ENCODE measurements at places on chromosomes 2 and 18.

DNA sequence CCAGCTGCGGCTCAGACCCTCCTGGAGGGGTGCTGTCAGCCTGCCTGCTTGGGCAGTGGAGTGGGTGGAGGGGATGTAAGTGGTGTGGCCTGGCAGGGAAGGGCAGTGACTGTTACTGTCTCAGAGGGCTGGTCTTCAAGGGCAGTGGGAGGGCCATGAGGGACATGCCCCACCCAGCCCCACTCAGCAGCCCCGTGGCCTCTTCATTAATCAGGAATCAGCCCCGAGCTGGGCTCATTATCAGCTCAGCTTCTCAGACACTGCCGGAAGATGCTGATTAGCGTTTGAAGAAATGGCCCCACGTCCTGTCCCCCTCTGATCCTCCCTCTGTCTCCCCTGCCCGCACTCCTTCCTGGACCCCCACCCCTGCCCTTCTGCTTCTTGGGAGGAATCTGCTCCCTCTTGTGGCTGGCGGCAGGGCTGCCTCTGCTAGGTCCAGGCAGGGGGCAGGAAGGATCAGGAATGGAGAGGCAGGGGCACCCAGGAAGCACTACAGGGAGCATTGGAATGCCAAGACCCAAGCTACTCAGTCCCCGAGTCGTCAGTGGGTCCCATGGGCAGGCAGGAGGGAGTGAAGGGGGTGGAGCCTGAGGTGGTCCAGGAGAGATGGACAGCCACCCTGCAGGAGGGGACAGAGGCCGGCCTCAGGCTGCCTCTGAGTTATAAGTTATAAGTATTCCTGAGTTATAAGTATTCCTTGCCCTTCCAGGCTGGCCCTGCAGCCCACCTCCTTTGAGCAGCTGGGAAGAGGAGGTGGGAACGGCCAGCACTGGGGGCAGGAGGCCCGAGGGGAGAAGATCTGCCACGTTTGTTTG lies 7.0 kb downstream of the ASIC4 start:
- DNase-seq = no peak

DNA sequence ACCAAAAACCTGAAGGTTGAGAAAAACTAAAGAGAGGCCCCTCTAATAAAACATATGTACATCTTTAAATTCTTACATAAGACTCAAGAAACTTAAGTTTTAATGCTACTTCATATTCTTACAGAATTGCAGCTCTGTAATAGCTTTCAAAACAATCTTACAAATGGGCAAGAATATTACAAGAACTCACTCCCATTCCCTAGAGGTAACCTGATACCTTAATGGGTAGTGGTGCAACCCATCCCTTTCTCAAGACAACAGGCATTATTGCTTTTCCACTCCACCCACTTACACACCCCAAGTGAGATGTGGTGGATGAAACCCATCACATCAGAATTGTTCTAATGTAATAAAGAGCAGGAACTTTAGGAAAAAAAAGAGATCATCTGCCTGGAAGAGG lies 103.7 kb downstream of the RBMS1 start:
- DNase-seq = no peak

DNA sequence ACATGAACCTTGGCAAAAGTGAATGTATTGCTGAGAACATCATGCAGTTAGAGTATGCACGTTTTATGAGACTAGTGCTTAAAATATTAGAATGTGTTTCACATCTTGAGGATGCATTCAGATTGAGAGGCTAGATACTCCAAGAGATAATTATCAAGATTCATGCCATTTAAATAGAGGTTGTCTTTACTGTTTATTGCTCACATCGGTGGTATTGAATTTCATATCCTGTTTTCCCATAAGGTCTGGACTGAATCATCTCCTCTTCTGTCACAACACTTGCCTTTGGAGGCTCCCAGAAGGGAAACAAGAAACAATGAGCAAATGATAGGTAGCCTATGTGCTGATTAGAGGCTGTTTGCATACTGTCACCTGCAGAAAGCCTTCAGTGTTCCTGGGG lies 83.8 kb downstream of the CLHC1 start:
- DNase-seq = no peak

DNA sequence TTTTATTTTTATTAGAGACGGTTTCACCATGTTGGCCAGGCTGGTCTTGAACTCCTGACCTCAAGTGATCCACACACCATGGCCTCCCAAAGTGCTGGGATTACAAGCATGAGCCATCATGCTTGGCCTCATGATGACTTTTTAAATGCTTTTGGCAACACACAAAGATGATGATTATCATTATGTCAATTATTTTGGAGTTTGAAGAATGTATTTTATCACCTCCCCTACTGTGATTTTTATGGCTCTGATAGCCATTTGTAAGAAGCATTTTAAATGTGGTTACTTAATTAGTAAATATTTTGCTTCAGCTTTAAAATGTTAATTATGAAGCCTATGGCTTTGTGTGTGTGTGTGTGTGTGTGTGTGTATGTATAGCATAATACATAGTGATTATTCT lies 45.1 kb upstream of the RAB27B start:
- DNase-seq = no peak

DNA sequence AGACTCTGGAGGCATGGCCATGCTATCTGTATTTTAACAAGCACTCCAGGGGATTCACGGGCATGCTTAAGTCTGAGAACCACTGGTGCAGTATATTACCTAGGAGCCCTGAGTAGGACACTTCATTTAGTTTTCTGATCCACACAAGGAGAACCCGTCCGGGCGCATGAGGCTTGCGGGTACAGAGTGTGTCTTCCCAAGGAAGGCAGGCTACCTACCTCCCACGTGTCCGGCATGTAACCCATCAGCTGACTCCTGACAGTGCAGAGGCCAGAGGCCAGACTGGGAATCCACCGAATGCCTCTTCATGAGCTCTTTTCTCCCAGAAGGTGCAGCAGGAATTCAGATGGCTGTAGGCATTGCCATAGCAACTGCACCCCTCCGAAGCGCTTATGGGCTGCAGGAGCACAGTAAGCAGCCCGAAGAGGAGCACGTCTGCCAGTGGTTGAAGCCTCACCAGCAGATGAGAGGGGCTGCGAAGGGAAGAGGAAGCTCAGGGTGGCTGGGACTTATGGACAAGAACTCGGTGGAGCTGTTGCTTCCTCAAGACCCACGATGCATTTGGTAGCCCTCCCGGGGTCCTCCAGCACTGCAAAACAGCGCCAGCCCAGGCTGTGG lies 33.8 kb upstream of the DNMT3A start:
- no peak for DNase-seq

DNA sequence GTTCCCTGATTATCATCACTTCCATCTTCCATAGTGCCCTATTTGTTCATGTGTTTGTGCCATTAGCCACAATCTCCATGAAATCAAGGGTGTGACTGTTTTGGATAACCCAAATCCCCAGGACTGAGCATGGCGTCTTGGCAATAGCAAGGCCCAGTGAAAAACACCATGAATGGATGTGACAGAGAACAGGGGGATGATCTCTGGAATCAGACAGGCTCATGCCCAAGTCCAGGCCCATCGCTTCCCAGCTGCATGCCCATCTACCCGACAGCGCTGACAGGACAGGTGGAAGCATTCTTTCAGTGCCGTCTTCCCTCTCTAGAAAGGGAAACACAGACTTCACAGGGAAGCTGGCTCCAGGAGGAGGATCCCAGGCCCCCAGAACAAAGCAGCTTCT lies 50.0 kb downstream of the HDLBP start:
- DNase-seq = no peak

DNA sequence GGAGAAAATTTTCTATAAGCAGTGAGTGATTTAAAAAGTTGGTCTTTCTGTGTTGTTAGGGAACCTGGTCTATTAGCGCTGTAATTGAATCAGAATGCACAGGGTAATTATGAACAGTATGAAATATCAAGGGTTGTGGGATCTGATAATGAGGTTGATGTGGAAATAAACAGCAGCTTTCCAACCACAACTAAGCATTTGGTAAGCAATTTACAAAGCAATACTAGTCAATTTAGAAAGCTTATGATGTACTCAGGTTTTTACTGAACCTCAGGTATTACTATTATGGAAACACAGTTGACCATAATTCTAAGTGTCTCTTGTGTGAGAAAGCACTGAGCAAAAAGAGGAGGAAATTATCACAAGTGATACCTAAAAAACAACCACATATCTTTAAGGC lies 11.0 kb upstream of the SMCHD1 start:
- no peak for DNase-seq

DNA sequence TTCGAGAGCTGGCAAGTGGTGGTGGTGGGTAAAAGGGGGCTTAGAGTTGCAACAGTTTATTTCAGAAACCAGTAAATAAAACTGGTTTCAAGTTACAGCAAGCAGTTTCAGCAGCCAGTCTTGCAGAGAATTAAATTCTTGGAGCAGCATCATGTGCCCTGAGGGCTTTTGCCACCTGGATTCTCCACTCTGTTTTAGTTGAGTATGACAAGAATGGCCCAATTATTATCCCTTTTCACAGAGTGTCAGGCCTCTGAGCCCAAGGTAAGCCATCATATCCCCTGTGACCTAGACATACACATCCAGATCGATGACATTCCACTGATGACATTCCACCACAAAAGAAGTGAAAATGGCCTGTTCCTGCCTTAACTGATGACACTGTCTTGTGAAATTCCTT lies 72.8 kb upstream of the FANCL start:
- no peak for DNase-seq

- DNase-seq = no peak
Measured at GRCh38 chr2:154484338-154485099, 214.0 kb upstream of the KCNJ3 start.

DNA sequence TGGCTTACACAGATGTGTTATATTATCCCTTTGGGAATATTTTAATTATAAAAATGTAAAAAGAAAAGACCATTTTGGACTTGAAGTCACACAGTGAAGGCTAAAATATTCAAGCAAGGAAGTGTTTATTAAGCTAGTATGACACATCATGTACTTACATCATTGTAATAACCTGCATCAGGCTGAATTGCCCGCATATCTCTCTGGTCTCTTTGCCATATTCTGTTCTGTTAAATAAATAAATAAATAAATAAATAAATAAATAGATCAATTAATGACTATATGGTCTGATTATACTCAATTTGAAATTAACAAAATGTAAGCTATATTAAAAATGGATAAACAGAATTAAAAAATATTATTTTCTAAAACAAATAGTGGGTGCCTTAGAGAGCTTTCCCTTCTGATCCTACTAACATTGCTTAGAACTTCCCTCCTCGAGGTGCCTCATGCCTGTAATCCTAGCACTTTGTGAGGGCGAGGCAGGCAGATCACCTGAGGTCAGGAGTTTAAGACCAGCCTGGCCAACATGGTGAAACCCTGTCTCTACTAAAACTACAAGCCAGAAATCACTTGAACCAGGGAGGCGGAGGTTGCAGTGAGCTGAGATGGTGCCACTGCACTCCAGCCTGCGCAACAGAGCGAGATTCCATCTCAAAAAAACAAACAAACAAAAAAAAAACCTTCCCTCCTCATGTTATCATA lies 42.0 kb downstream of the WDR33 start:
- no peak for DNase-seq

- no peak for DNase-seq
Measured at GRCh38 chr2:226755631-226756030, 44.0 kb downstream of the IRS1 start.

- peak; percentile 43 for DNase-seq
Measured at GRCh38 chr2:7203056-7203467, 285.9 kb downstream of the RNF144A start.

DNA sequence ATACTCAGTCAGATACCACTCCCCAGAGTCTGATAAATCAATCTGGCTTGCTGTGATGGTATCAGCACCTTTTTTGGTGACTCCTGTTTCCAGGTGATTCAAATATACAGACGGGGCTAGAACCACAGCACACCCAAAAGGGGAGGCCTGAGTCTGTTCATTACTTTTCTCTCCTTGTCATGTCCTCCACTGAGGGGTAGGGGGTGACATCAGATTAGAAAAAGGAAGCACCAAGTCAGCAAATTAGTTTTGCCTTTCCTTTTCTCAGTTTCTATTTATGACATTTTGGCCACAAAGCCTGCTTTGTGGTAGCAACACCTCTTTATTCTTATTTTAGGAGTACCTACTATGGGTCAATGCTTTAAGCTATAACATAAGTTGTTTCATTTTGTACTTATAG lies 127.4 kb downstream of the CCDC102B start:
- no peak for DNase-seq

DNA sequence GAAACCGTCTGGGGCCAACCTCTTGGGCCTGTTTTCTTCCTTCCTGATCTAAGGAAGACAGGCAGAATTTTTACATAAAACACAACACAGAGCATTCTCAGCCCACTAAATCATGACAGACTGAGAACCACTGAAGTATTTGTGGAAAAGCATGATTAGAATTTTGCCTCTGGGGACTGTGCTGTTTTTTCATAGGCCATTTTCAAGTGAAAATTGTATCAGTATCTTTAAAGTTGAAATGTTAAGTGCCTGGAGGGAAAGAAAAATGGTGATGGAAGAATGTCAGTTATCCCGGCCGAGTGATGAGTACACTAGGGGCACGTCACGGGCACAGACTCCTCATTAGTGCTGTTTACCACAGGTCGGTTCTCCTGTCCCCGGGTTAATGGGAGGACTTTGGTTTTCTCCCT lies 36.9 kb downstream of the EHD3 start:
- DNase-seq = no peak

DNA sequence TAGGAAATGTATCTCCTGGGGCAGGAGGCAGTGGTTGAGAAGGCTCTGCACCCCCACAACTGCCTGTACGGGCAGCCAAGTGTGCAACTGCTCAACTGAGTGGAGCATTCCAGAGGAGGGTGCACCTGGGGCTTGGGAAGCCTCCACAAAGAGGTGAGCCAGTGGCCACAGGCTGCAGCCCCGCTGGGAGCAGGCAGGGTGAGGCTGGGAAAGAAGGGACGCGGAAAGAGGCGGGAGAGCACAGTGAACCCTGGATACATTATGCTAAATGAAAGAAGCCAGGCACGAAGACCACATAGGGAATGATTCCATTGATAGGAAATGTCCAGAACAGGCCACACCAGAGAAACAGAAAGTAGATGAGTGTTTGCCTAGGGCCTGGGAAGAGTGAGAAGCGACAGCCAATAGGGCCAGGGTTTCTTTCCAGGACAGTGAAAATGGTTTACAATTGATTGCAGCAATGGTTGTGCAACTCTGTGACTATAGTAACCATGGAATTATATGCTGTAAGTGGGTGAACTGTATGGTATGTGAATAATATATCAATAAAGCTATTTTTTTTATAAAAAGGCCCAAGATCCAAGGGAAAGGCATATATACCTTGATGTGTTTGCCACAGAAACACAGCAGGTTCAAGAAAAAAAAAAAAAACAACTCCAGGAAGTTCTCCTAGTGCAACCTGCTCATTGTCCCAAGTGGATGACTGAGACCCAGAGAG lies 82.4 kb downstream of the DDX1 start:
- DNase-seq = no peak

DNA sequence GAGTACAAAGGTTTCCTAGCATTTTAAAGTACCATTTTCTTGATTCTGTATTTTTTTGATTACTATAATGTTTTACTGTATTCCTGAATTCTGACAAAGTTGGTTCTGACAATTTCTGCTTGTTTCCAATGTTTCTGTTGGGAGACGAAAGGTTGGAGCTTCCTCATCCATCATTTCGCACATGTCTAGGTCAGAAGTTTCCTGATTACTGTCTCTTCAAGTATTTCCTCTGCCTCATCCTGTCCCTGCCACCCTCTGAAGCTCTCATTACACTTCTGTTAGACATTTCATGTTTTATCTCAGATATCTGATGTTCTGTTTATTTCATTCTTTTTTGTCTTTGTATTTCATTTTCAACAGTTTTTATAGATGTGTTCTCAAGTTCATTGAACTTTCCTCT lies 895.8 kb downstream of the TSN start:
- no peak for DNase-seq

GRCh38 chr2:121450301-121450700 lies 80.4 kb upstream of the RNU4ATAC start:
- no peak for DNase-seq
